ENCODE measurements at places on chromosomes 1 and 21. TPM values are rescaled to one million over a fixed set of nuclear protein-coding genes. Genes with fewer than 3 reads are reported as not detected.

GRCh38 chr21:19468991-19469715 is 1065.6 kb upstream of the TMPRSS15 start:
- H3K4me3 ChIP-seq = no peak overlapping the region
- DNase-seq = no peak
- no peaks in the 10 kb centered on the region for H3K27me3 ChIP-seq

The ZNF281 gene
- total RNA-seq = 38.0 TPM

- no peak overlapping the region for H3K27ac ChIP-seq
- peak; percentile 27 for DNase-seq
- H3K36me3 ChIP-seq = no peaks in the 10 kb centered on the region
- no peak overlapping the region for H3K4me3 ChIP-seq
- peaks cover 2% of the 10 kb centered on the region for H3K4me1 ChIP-seq
Observed at GRCh38 chr1:182968151-182968741, 15.3 kb upstream of the SHCBP1L start.

The RGS13 gene
- total RNA-seq = not detected

DNA sequence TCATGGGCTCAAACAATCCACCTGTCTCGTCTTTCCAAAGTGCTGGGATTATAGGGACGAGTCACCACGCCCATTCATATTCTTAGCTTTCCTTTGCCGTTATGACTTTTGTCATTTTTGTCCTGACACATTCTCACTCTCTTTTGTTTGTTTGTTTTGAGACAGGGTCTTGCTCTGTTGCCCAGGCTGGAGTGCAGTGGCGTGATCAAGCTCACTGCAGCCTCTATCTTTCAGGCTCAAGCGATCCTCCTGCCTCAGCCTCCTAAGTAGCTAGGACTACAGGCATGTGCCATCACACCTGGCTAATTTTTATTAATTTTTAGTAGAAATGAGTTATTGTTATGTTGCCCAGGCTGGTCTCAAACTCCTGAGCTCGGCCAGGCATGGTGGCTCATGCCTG is 11.8 kb upstream of the MED18 start:
- peaks cover 3% of the 10 kb centered on the region for H3K4me1 ChIP-seq
- H3K27me3 ChIP-seq = peaks cover 2% of the 10 kb centered on the region
- H3K4me3 ChIP-seq = no peak overlapping the region
- H3K27ac ChIP-seq = no peak overlapping the region

The OPRD1 gene
- under 0.01 TPM for total RNA-seq

- no peaks in the 10 kb centered on the region for H3K4me1 ChIP-seq
- no peaks in the 10 kb centered on the region for H3K27me3 ChIP-seq
- DNase-seq = peak; percentile 36
- H3K4me3 ChIP-seq = no peak overlapping the region
- H3K36me3 ChIP-seq = no peaks in the 10 kb centered on the region
Observed at GRCh38 chr21:41442481-41443186, 16.6 kb downstream of the MX1 start.

The HSD3B2 gene
- not detected for total RNA-seq

DNA sequence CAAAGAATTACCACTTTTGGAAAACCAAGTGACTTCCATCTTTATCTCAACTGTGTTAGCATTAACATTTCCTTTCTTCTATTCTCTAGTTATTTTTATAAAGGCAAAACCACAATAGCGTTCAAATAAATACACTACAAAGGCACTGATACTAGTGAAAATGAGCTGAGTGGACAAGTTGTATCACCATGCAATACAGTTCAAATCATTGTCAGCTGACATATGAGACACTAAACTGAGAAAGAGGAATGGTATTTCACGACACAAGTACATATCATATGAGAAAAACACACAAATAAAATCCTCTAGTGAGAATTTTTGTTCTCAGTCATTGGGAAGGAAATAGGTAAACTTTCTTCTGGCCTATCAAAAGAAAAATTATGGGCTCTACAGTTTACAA is 26.2 kb downstream of the ENAH start:
- DNase-seq = peak; percentile 83
- H3K4me1 ChIP-seq = peaks cover 15% of the 10 kb centered on the region
- no peak overlapping the region for H3K4me3 ChIP-seq

The NVL gene
- total RNA-seq = 18.9 TPM

The CFAP74 gene
- total RNA-seq = not detected

- H3K4me3 ChIP-seq = no peak overlapping the region
- H3K4me1 ChIP-seq = peaks cover 19% of the 10 kb centered on the region
- H3K36me3 ChIP-seq = no peaks in the 10 kb centered on the region
- DNase-seq = peak; percentile 64
- no peak overlapping the region for H3K27ac ChIP-seq
Observed at GRCh38 chr21:29148530-29148929, 18.1 kb downstream of the MAP3K7CL start.

GRCh38 chr1:198936371-198937083 is 297.7 kb downstream of the PTPRC start:
- peak; percentile 36 for DNase-seq
- H3K27me3 ChIP-seq = no peaks in the 10 kb centered on the region
- H3K27ac ChIP-seq = peak overlapping the region; percentile 68
- no peaks in the 10 kb centered on the region for H3K4me1 ChIP-seq
- H3K36me3 ChIP-seq = no peaks in the 10 kb centered on the region
- peak overlapping the region; percentile 89 for H3K4me3 ChIP-seq

- no peaks in the 10 kb centered on the region for H3K4me1 ChIP-seq
- H3K27ac ChIP-seq = no peak overlapping the region
- H3K36me3 ChIP-seq = no peaks in the 10 kb centered on the region
- no peak overlapping the region for H3K4me3 ChIP-seq
- H3K27me3 ChIP-seq = no peaks in the 10 kb centered on the region
Observed at GRCh38 chr1:116931016-116931918, 21.6 kb downstream of the PTGFRN start.

The TRIM46 gene
- total RNA-seq = 2.5 TPM

The FCGR3B gene
- not detected for total RNA-seq

DNA sequence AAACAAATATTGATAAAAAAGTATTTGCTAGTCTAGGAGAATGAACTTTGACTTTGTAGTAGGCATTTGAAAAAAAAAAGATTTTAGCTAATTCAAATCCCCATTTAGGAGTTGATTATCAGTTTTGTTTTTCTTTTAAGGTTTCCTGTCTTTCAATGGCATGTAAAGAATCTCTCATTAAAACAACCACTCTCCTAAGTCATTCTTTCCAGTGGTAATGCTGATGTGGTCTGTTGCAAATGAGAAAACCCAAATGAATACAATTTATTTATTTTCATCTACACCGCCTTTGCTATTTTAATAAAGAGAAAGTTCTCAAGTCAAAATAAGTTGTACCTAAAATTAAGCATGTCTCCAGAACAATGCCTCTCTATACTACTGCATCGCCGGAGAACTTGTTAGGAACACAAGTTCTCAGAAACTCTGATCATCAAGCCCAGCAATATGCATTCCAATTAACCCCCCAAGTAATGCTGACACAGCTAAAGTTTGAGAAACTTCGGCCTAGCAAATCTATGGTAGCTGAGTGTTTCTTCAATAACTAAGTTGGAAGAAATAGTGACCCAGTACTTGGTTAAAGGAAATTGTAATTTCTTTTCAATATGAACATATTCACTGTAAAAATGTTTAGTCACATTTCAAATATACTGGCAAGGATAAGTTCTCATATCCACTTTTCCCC is 255.1 kb downstream of the PTPRC start:
- peaks cover 7% of the 10 kb centered on the region for H3K4me1 ChIP-seq
- H3K36me3 ChIP-seq = peaks cover 1% of the 10 kb centered on the region
- H3K27ac ChIP-seq = peak overlapping the region; percentile 37
- no peak for DNase-seq
- H3K4me3 ChIP-seq = no peak overlapping the region

DNA sequence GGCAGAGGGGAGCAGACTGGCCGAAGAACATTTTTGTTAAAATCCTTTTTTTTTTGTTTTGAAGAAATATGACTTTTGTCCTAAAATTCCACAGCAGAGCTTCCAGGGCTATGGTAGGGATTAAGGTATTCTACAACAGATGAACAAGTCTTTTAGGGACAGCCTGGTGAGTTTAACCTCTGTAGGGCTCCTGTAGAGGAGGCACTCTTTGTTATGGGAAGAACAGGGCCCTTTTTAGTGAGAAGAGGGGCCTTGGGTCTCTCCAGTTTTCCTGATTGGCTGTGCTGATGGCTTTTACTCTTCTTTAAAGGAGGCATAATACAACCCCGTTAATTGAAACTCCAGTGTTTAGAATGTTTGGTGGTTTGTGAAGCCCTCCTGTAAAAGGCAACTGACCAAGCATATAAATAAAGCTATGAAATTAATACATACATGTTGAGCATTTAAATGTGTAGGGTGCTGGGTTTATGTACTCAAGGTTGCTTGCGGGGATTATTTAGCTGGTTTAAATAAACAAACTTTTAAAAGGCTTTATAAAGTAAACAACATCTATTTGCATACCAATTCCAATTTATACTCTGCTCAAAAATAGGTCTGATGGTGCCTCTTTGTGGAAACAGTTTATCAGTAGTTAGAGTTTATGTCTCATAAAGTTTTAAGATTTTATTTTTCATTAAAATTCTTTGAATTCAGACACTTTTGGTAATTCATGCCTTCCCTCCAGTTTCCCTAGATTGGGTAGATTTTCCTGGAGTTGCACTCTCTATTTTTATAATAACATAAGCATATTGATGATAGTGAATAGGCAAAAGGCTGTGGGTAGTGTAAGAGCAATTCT is 46.5 kb downstream of the PBX1 start:
- no peaks in the 10 kb centered on the region for H3K27me3 ChIP-seq
- no peak overlapping the region for H3K27ac ChIP-seq
- peaks cover 17% of the 10 kb centered on the region for H3K4me1 ChIP-seq
- no peak for DNase-seq
- peaks cover 5% of the 10 kb centered on the region for H3K36me3 ChIP-seq

- no peak overlapping the region for H3K27ac ChIP-seq
- H3K4me1 ChIP-seq = peaks cover 7% of the 10 kb centered on the region
- DNase-seq = no peak
Observed at GRCh38 chr1:152044386-152044785, 7.6 kb upstream of the S100A11 start.

GRCh38 chr1:206430031-206430983 is 40.0 kb upstream of the IKBKE start:
- H3K36me3 ChIP-seq = peaks cover 17% of the 10 kb centered on the region
- no peak overlapping the region for H3K4me3 ChIP-seq
- H3K27ac ChIP-seq = peak overlapping the region; percentile 49
- DNase-seq = peak; percentile 94
- no peaks in the 10 kb centered on the region for H3K27me3 ChIP-seq

DNA sequence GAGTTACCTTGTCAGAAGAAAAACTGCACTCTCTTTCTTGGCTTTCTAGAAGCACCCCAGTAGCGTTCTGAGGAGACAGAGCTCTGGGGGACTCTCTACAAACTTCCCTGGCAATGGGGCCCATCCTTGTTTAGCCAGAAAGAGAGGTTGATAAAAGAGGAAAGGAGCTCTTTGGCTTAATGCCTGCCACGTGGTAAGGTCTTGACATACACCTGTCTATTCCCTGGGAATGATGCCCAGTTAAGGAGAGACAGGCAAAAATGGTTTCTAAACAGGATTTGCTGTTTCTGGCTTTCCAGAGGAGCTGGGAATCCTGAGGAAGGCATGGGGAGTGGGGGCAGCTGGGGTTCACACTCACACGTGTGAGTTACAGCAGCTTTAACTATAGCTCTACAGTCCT is 30.2 kb upstream of the IL20 start:
- H3K4me1 ChIP-seq = peaks cover 10% of the 10 kb centered on the region
- H3K4me3 ChIP-seq = no peak overlapping the region
- DNase-seq = no peak

Data from IMR-90 (cell line).